Mucosa of gallbladder (tissue), 1 donor: ENCODE measurements at places on chromosomes 5 and 9. TPM values are rescaled to one million over a fixed set of nuclear protein-coding genes. Genes with fewer than 3 reads are reported as not detected.

The SLC27A6 gene
- 0.60 TPM for total RNA-seq

The TMEM174 gene
- total RNA-seq, result not detected

The AMBP gene
- total RNA-seq, result 1,366 TPM

The TRIP13 gene
- 0.92 TPM for total RNA-seq

The PCDHB15 gene
- 3.6 TPM for total RNA-seq

The RALGDS gene
- total RNA-seq, result 50.7 TPM

- no peak for DNase-seq
Measured at GRCh38 chr5:128842241-128842640, 123.0 kb upstream of the SLC27A6 start.

- DNase-seq, result no peak
Measured at GRCh38 chr9:73173557-73174329, 22.1 kb downstream of the ANXA1 start.

- DNase-seq, result no peak
Measured at GRCh38 chr5:82913971-82914370, 163.2 kb downstream of the TMEM167A start.

- no peak for DNase-seq
Measured at GRCh38 chr5:127013407-127013806, 17.0 kb downstream of the MARCHF3 start.

- DNase-seq, result no peak
Measured at GRCh38 chr5:18311266-18311665, 677.0 kb downstream of the TAF11L14 start.

- DNase-seq, result no peak
Measured at GRCh38 chr5:136435946-136436543, 70.7 kb upstream of the TRPC7 start.

DNA sequence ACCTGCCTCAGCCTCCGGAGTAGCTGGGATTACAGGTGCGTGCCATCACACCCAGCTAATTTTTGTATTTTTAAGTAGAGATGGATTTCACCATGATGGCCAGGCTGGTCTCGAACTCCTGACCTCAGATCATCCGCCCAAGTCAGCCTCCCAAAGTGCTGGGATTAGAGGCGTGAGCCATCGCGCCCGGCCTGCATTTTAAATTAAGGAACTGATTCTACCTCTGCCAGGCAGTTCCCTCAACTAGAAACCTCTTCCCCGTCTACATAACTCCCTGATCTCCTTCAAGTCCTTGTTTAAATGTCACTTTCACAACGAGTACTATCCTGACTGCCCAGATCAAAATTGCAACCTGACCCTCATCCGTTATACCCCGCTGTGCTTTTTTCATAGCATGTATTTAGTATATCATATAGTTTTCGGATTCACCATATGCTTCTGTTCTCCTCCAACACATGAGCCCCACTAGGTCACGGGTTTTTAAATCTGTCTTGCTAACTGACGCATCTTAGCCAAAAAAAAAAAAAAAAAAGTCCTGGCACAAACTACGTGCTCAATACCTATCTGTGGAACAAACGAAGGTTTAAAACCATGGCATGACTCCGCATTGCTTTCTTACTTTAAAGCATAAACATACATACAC lies 858 bp upstream of the SOWAHA start:
- DNase-seq, result no peak

GRCh38 chr5:58507715-58508114 lies 16.5 kb downstream of the GAPT start:
- no peak for DNase-seq

DNA sequence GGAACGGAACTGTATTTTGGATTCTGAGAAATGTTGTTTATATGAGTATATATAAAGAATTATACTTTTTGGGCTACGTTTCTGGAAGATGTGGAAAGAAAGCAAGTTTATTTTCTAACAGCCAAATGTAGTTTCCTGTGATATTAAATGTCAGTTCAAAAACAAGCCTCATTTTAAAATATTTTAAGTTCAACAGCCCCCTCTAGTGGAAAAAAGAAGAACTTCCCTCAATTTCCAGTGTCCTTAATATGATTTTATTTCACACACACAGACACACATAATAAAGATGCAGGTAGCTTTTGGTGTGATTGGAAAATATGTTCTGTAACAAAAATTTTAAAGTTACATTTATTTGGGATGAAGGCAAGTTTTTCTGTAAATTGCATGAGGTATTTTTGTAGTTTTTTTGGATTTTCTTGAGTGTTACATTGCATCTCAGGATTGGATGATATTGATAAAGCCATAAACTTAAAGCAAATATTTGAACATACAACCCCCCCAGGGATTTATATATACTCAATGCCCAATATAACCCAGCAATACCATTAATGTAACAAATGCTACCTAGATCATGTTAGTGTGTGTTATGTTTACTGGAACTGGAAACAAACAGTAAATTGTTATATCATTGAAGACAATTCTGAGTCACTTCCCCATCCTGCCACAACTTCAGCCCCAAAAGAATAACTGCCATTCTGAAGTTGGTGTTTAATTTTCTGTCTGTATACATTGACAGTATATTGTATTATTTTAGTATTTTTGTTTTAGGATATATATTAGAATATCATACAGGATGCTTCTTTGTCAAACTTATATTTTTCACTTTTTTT lies 54.0 kb downstream of the CCDC171 start:
- no peak for DNase-seq

GRCh38 chr5:134585966-134586365 lies 46.7 kb downstream of the SAR1B start:
- DNase-seq, result no peak

- DNase-seq, result no peak
Measured at GRCh38 chr9:94771096-94771495, 44.6 kb downstream of the AOPEP start.

GRCh38 chr5:84450617-84451414 lies 66.1 kb upstream of the EDIL3 start:
- DNase-seq, result no peak

DNA sequence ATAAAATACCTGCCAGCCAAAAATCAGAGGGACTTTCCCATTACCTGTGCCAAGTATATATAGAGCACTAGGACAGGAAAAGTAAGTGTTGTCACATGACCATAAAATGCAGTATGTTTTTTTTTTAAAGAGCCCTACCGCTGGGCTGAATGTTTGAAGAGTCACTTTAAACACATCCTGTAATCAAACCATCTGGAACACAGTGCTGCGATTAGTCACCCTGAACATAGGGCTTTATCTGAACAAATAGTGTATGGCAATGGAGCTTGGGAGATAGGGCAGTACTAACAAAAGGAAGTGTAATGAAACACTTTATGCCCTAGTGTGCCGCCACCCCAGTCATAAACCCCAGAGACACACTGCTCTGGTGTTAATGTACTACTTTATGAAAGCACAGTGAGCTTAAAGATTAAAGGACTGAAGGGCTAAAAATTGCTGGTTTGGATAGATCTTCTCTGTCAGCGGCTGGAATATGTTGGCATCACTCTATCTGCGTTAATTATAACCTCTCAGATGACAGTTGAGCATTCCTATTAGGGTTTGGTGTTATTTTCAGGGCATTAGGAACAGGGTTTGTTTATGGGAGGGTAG lies 90.4 kb downstream of the ZNF608 start:
- peak; percentile 49 for DNase-seq

- DNase-seq, result no peak
Measured at GRCh38 chr5:34487159-34487879, 168.8 kb upstream of the RAI14 start.

- DNase-seq, result no peak
Measured at GRCh38 chr5:163548649-163549048, 43.2 kb downstream of the MAT2B start.

GRCh38 chr5:127919006-127919796 lies 164.4 kb upstream of the SLC12A2 start:
- no peak for DNase-seq

DNA sequence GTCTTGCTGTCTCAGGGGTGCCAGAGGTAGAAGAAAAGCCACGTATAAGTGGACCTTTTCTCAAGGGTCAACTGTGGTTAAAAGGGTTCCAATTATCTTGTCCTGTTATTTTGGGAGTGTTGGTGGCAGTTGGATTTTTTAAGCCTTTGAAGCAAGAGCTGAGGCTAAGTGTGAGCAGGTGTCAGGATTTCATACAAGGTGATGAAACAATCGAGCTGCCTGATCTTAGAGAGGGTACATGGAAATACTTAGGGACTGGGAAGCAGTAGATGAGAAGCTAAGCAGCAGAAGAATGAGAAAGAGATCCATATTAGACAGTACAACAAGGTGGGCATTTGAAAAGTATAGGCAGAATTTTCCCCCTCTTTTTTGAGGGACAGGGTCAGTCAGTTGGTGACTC lies 23.6 kb downstream of the FOCAD start:
- DNase-seq, result no peak

GRCh38 chr5:141338538-141339306 lies at the start of gene PCDHGA2:
Gene PCDHGA2 (plus strand): TSS chr5:141338760.
- DNase-seq, result no peak

DNA sequence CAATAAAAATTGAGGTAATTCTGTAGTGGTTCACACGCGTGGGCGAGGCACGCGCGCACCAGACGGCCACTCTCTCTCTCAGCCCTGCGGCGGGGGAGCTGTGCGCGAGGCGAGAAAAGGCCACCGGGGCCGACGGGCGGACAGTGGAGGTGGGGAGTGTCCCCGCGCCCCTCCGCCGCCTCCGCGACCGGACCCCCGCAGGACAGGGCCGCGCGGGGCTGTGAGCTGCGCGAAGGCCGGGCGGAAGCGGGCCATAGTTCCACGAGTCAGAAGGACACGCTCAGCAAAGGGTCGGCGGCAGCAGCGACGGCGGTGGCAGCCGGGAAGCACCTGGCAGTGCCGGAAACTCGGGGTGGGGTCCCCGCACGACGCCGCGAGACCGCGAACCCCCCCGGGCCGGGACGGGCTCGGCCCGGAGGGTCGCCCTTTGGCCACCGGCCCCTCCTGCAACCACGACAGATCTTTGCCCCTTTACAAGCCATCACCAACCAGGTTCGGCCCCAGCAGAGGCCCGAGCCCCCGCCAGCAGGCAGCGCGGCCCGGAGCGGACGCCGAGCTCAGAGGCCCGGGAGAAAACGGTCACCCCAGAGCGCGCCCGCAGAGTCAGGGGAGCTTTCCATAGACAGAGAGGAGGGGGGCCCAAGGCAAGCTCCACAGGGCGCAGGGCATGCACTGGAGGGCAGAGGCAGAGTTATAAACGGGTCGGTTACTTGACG lies 60.9 kb downstream of the ZNF354C start:
- DNase-seq, result peak; percentile 7
